Tibial nerve (tissue), 4 donors: ENCODE measurements at places on chromosomes 12 and 14. TPM values are rescaled to one million over a fixed set of nuclear protein-coding genes. Genes with fewer than 3 reads are reported as not detected.
A peak's percentile ranks its signal among the peaks of the same experiment; 100 is the strongest.

- no peak for DNase-seq
- H3K36me3 ChIP-seq = no peaks in the 10 kb centered on the region
- H3K27ac ChIP-seq = no peak overlapping the region
- H3K4me3 ChIP-seq = no peak overlapping the region
These were observed 5.9 kb downstream of the G2E3 start for GRCh38 chr14:30564868-30565248.

DNA sequence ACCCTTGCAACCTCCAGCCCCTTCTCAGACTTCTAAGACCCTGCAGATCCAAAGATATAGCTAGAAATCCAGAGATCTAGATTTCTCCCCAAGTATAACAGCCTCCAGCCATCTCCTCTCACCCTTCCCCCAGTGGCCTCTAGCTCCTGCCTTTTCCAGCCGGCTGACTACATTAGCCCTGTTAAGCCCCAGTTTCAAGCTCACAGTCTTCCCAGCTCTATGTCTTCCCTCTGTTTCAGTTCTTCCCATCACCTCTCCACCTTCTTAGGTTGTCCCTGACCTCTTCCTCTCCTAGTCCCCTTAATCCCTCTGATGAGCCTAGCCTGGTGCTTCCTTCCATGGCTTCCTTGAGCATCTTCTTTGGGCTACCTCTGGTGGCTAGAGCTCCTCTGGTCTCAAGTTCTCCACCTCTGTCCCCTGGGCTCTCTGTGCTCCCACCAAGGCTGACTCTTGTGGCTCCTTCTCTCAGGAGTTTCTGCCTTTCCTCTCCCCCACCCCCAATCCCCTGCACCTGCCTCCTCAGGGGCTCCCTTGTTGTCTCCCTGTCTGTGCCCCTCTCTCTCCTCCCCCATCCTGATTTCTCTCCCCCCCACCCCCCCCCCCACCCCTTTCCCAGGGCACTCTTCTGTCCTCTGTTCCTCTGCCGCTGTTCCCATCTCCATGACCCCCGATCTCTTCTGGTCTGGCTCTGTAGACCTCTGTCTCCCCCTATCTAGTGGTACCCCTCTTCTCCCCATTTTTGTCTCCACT is 816 bp upstream of the GDF11 start:
- no peaks in the 10 kb centered on the region for H3K27me3 ChIP-seq
- DNase-seq = no peak
- H3K4me1 ChIP-seq = peaks cover 41% of the 10 kb centered on the region
- no peaks in the 10 kb centered on the region for H3K36me3 ChIP-seq

GRCh38 chr12:71797531-71797930 is 42.0 kb upstream of the TBC1D15 start:
- DNase-seq = no peak
- H3K27me3 ChIP-seq = no peaks in the 10 kb centered on the region
- H3K4me3 ChIP-seq = no peak overlapping the region
- H3K27ac ChIP-seq = no peak overlapping the region

The TSPAN8 gene
- total RNA-seq = 39.6 TPM

GRCh38 chr12:129138776-129139175 is 285.5 kb downstream of the GLT1D1 start:
- no peak overlapping the region for H3K27ac ChIP-seq
- H3K4me1 ChIP-seq = no peaks in the 10 kb centered on the region
- H3K27me3 ChIP-seq = no peaks in the 10 kb centered on the region
- no peaks in the 10 kb centered on the region for H3K36me3 ChIP-seq
- no peak overlapping the region for H3K4me3 ChIP-seq
- DNase-seq = no peak

The RNASE2 gene
- total RNA-seq = 0.59 TPM

The RNF212B gene
- total RNA-seq = not detected

DNA sequence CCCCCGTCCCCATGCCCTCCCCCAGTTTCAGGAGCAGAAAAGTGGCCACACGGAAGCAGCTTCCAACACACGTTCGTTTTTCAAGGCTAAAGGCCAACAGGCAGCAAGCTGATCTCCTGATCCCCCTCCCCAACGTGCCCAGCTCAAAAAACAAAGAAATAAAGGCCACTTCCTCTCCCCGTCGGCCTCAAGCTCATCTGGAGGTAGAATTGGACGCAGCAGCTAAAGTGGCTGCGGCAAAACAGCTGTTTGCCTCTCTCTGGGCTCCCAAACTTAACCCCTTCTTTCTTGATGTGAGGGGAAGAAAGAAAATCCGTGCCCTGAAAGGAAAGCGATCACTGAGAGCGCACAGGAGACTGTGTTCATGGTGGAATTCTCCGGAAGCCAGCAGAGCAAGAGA is 66.3 kb downstream of the SCARB1 start:
- peaks cover 10% of the 10 kb centered on the region for H3K4me1 ChIP-seq
- DNase-seq = no peak
- no peak overlapping the region for H3K4me3 ChIP-seq

DNA sequence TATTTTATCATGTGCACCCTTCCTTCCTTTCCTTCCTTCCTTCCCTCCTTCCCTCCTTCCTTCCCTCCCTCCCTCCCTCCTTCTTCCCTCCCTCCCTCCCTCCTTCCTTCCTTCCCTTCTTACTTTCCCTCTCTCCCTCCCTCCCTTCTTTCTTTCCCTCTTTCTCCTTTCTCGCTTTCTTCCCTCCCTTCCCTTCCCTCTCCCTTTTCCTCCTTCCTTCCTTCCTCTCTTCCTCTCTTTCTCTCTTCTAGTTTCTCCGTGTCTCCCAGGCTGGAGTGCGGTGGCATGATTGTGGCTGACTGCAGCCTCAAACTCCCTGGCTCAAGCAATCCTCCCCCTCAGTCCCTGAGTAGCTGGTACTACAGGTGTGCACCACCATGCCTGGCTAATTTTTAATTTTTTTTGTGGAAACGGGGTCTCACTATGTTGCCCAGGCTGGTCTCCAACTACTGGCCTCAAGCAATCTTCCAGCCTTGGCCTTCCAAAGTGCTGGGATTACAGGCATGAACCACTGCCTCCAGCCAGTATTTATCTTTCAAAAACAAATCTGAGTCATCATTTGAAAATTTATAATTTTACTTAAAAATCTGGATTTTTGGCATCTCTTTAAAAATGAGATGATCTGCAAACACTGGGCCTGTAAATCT is 7.8 kb downstream of the C1RL start:
- H3K4me3 ChIP-seq = no peak overlapping the region
- H3K27me3 ChIP-seq = no peaks in the 10 kb centered on the region
- peaks cover 6% of the 10 kb centered on the region for H3K4me1 ChIP-seq
- no peak for DNase-seq
- H3K27ac ChIP-seq = peak overlapping the region; percentile 35

GRCh38 chr12:85309125-85309566 is 29.1 kb downstream of the ALX1 start:
- H3K27me3 ChIP-seq = no peaks in the 10 kb centered on the region
- H3K36me3 ChIP-seq = no peaks in the 10 kb centered on the region
- no peak overlapping the region for H3K27ac ChIP-seq
- DNase-seq = no peak
- H3K4me3 ChIP-seq = no peak overlapping the region

- H3K27ac ChIP-seq = no peak overlapping the region
- H3K27me3 ChIP-seq = no peaks in the 10 kb centered on the region
- DNase-seq = no peak
- no peaks in the 10 kb centered on the region for H3K36me3 ChIP-seq
- no peak overlapping the region for H3K4me3 ChIP-seq
These were observed 85.0 kb upstream of the GPR68 start for GRCh38 chr14:91329486-91330014.

GRCh38 chr14:30996892-30997659 is 28.4 kb upstream of the AP4S1 start:
- H3K4me1 ChIP-seq = peaks cover 10% of the 10 kb centered on the region
- no peaks in the 10 kb centered on the region for H3K27me3 ChIP-seq
- H3K36me3 ChIP-seq = peaks cover 26% of the 10 kb centered on the region
- no peak overlapping the region for H3K4me3 ChIP-seq

- H3K36me3 ChIP-seq = no peaks in the 10 kb centered on the region
- no peak for DNase-seq
- no peaks in the 10 kb centered on the region for H3K27me3 ChIP-seq
These were observed 43.1 kb upstream of the CDKN3 start for GRCh38 chr14:54353694-54354093.

DNA sequence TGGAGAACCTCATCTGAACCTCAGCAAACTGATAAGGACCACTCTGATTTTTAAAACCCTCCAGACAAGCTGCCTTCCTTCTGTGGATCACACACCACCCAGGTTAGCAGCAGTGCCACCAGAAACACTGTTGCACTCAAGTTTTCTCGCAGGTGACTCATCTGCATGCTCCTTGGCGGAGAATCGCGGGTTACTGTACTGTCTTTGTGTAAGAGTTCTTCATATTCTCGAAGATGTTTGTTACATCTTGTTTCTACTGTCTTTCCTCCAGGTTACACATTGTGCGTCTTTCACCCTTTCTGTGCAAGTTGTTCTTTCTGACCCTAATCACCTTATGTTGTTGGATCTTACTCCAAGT is 331.2 kb downstream of the CACNA1C start:
- no peak for DNase-seq
- peak overlapping the region; percentile 68 for H3K27ac ChIP-seq
- H3K4me1 ChIP-seq = peaks cover 27% of the 10 kb centered on the region
- no peak overlapping the region for H3K4me3 ChIP-seq

- H3K4me3 ChIP-seq = no peak overlapping the region
- no peak overlapping the region for H3K27ac ChIP-seq
- no peaks in the 10 kb centered on the region for H3K4me1 ChIP-seq
- DNase-seq = no peak
These were observed 421.6 kb downstream of the APAF1 start for GRCh38 chr12:99066726-99067125.

- DNase-seq = no peak
- no peaks in the 10 kb centered on the region for H3K27me3 ChIP-seq
- H3K4me3 ChIP-seq = no peak overlapping the region
- no peak overlapping the region for H3K27ac ChIP-seq
- H3K4me1 ChIP-seq = no peaks in the 10 kb centered on the region
- no peaks in the 10 kb centered on the region for H3K36me3 ChIP-seq
These were observed 157.1 kb downstream of the TTC7B start for GRCh38 chr14:90659156-90659555.

- no peak overlapping the region for H3K27ac ChIP-seq
- H3K4me1 ChIP-seq = no peaks in the 10 kb centered on the region
- no peak overlapping the region for H3K4me3 ChIP-seq
- H3K27me3 ChIP-seq = no peaks in the 10 kb centered on the region
These were observed 34.0 kb downstream of the APAF1 start for GRCh38 chr12:98678946-98679610.

GRCh38 chr14:101234999-101235334 is 326.3 kb upstream of the DIO3 start:
- no peaks in the 10 kb centered on the region for H3K36me3 ChIP-seq
- H3K27ac ChIP-seq = no peak overlapping the region
- no peak overlapping the region for H3K4me3 ChIP-seq
- no peaks in the 10 kb centered on the region for H3K27me3 ChIP-seq
- DNase-seq = no peak

DNA sequence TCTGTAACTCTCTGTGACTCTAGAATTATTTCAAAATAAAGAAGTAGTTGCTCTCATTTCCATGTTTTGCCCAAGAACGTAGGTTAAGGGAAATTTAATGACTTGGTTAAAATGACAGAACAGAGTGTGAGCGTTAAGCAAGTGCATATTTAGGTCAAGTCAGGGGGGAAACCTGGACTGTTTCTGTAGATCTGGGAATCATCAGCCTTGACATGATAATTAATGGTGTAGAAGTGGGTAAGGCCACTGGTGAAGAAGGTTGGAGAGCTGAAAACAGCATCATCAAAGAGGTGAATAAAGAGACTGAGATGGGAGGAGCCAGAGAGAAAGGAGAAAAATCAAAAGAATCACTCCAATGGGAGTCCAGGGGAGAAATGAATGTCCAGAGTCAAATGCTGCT is 49.4 kb upstream of the STK38L start:
- H3K27ac ChIP-seq = no peak overlapping the region
- no peak overlapping the region for H3K4me3 ChIP-seq
- peaks cover 7% of the 10 kb centered on the region for H3K4me1 ChIP-seq
- no peaks in the 10 kb centered on the region for H3K27me3 ChIP-seq
- no peaks in the 10 kb centered on the region for H3K36me3 ChIP-seq

The SPRYD4 gene
- total RNA-seq = 2.4 TPM

DNA sequence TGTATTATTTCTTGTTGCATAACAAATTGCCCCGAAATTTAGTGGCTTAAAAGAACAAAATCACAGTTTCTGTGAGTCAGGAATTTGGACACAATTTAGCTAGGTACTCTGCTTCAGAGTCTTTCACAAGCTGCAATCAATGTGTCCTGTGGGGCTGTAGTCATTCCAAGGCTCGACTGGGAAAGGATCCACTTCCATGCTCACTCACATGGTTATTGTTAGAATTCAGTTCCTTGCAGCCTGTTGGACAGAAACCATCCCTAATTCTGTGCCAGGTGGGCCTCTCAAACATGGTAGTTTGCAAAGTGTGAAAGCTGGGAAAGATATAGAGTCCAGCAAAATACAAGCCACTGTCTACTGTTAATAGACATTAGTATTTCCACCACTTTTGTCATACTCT is 59.7 kb upstream of the ARID2 start:
- H3K27ac ChIP-seq = no peak overlapping the region
- H3K4me3 ChIP-seq = no peak overlapping the region
- no peaks in the 10 kb centered on the region for H3K4me1 ChIP-seq
- H3K36me3 ChIP-seq = no peaks in the 10 kb centered on the region
- no peak for DNase-seq

The TEX52 gene
- not detected for total RNA-seq

- no peaks in the 10 kb centered on the region for H3K36me3 ChIP-seq
- DNase-seq = no peak
- H3K27ac ChIP-seq = no peak within 1 kb of the TSS
- peaks cover 14% of the 10 kb centered on the region for H3K4me1 ChIP-seq
- H3K4me3 ChIP-seq = no peak within 1 kb of the TSS
These were observed at the start of gene JPH4 for GRCh38 chr14:23578560-23579310. TSS of gene JPH4 (minus strand) at chr14:23578790. CDS start at chr14:23577453, 1,337 bp downstream.

The LBHD2 gene
- total RNA-seq = not detected

- H3K4me3 ChIP-seq = no peak overlapping the region
- H3K36me3 ChIP-seq = no peaks in the 10 kb centered on the region
- no peak for DNase-seq
- no peaks in the 10 kb centered on the region for H3K4me1 ChIP-seq
- no peaks in the 10 kb centered on the region for H3K27me3 ChIP-seq
These were observed 129.0 kb downstream of the IGF1 start for GRCh38 chr12:102351322-102351721.

DNA sequence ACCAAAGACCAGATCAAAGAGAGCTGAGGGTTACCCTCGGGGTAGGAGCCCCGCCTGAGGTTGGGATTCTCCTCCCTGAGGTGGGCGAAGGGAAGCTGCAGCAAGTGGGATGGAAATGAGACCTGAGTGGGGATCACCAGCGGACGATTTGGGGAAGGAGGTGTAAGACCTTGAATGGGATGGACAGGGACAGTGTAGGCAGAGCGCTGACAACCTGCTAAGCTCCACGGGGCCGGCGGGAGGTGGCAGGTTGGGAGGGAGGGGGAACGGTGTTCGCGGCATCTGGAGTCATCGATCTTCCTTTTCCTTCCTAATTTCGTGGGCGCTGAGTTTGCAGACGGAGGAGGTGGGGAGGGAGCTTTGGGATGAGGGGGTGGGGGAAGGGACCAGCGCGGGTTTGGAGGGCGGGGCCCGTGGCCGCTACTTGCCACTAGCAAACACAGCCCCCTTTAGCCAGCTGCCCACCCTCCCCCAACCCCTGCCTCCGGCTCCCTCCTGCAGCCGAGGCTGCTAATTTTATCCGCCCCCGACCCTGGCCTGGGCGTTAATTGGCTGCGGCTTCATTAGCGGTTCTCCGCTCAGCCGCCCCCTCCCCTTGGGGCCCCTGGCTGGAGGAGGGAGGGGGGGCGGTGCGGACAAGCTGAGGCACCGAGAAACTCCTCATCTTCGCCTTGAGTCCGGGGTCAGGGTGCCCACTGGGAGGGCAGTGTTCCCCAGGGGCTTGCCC is 2.8 kb upstream of the SHMT2 start:
- H3K27ac ChIP-seq = no peak overlapping the region
- H3K27me3 ChIP-seq = no peaks in the 10 kb centered on the region
- peaks cover 4% of the 10 kb centered on the region for H3K4me1 ChIP-seq
- no peak for DNase-seq
- no peak overlapping the region for H3K4me3 ChIP-seq
